ENCODE measurements at places on chromosomes 1 and 21.
A peak's percentile ranks its signal among the peaks of the same experiment; 100 is the strongest.

- DNase-seq = no peak
Measured at GRCh38 chr1:31785020-31785946, 21.1 kb upstream of the ADGRB2 start.

GRCh38 chr1:39835935-39836594 lies 47.2 kb downstream of the TRIT1 start:
- DNase-seq = no peak

- DNase-seq = peak; percentile 39
Measured at GRCh38 chr1:13699936-13700520, at the start of gene PRDM2. Gene PRDM2, plus strand, starts transcription at chr1:13700188. Its CDS starts 15,418 bp downstream, at chr1:13715606.

GRCh38 chr1:3908886-3909517 lies 8.9 kb upstream of the C1orf174 start:
- DNase-seq = no peak

- no peak for DNase-seq
Measured at GRCh38 chr21:42294273-42294880, 20.8 kb downstream of the TFF3 start.

DNA sequence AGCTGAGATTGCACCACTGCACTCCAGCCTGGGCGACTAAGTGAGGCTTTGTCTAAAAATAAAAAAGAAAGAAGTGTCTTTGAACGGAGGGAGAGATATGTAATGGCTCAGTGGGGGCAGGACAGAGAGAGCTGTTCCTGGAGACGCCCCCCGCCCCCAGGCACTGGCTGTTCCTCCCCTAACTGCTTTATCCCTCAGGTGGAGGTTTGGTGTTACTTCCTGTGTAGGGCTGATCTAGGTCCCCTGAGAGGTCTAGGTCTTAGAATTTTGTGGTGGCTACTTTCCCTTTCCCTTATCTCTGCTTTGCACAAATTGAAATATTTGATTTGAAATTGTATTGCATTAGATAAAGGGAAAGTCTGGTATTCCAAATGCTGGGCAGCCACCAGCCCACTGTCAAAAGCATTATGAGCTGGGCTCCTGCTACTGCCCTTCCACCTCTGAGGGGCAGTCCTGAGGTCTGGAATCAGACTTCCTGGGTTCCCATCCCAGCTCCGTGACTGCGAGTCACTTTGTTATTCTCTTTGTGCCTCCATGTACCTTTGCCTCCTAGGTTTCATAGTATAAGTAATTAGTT lies 134.8 kb upstream of the KIF26B start:
- no peak for DNase-seq

GRCh38 chr1:213120386-213120785 lies 69.3 kb downstream of the RPS6KC1 start:
- no peak for DNase-seq

DNA sequence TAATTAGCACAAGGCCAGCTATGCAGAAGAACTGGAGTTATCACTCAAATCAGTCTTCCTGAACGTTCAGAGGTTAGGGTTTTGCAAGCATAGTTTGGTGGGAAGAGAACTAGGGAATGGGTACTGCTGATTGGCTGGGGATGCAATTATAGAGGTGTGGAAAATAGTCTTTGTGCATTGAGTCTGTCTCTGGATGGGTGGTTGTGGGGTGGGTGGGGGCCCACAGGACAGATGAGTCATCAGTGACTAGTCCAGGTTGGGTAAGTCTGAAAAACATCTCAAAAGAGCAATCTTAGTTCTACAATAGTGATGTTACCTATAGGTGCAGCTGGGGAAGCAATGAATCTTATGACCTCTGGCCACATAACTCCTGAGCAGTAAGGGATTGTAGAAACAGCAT lies 89.7 kb upstream of the HMCN1 start:
- no peak for DNase-seq

- peak; percentile 50 for DNase-seq
Measured at GRCh38 chr1:109248797-109249629, at the start of gene CELSR2. Gene CELSR2, plus strand, starts transcription at chr1:109249539. Its CDS starts 541 bp downstream, at chr1:109250080.

DNA sequence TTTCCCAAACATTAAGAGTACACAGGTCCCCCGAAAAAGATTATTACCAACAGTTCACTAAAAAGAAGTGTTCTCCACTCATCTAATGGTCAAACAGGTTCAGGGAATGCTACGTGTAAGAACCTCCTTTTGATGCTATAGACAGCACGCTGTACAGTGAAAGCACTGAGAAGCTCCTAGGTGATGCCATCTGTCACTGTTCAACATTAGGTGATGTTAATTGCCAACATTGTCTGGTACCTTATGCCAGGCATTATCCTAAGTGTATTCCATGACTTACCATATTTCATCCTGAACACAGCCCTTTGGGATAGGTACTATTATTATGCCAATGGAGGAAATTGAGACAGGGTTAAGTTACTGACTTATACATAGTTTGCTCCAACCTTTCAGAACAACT lies 82.1 kb downstream of the DAB1 start:
- no peak for DNase-seq

GRCh38 chr1:211893260-211893659 lies 62.7 kb upstream of the LPGAT1 start:
- no peak for DNase-seq

DNA sequence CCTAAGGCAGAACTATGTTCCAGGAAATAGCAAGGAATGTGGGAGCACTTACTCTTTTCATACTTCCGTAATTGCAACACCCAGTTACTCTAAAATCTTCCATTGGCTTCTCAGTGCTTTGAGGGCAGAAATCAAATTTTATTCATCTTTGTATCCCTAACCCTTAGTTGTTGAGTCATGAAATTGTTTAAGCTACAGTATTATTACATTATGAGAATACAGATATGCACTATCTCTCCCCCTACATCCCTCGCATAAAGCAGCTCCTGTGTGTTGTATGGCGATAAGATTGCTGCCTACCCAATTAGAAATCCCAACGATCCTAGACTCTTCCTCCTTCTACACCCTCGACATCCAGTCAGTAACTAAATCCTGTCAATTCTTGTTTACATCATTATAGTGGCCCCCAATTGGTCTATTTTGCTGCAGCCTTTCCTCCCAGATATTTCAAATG lies 2.6 kb downstream of the AIDA start:
- no peak for DNase-seq

DNA sequence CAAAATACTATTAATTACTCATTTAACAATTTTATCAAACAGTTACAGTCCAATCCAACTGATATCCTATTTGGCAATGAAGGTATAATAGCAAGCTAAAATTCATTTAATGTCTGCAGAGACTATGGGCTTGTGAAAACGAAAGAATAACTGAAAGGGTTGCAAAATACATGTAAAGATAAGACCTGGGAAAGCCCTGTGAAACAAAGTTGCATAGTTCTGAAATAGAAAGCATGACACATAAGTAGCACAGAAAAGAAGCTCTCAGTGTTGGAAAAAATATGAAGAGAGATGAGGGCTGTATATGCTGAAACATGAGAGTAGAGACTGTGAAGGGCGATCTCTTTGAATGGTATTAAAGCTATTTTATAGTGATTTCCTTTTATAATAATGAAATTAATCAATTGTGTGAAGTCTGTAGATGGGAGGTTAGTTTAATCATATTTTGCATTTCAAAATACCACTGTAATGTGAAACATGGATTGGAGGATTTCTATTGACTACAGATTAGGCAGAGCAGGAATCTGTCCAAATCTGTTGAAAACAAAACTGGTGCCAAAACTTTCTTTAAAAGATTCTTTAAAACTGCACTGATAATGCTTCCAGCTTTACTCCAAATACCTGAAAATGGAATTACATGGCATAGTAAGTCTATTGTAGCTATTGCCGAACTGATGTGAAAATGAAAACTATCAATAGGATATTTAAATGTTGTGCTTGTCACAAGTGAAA lies 1518.9 kb upstream of the B3GALT2 start:
- no peak for DNase-seq

DNA sequence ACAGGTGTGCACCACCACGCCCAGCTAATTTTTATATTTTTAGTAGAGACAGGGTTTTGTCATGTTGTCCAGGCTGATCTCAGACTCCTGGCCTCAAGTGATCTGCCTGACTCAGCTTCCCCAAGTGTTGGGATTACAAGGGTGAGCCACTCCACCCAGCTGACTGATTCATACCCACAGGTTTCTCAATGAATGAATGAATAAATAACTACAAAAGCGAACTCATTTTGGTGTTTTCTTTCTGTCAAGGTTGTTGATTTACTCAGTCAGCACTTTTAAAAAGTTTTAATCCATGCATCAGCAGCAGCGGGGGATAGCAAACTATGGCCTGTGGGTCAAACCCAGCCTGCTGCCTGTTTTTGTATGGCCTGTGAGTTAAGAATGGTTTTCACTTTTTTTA lies 217.5 kb downstream of the FAF1 start:
- DNase-seq = no peak

GRCh38 chr1:158998037-158998780 lies 11.5 kb upstream of the IFI16 start:
- no peak for DNase-seq

DNA sequence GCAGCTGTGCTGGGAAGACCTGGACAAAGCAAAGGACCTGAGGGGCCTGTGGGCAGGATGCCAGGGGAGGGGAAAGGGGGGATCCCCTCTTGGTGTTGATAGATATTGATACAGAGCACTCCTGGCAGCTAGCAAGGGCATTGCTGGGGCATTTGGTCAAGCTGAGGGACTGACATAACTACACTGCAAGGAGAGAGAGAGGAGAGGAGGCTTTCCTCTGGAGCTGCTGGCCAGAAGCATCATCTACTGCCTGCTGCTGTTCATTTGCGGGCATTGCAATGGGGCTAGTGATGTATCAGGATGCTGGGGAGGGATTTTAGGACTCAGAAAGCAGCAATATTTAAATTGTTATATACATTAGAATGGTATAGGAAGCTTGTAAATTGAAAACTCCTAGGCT lies 142.0 kb downstream of the ZNF648 start:
- no peak for DNase-seq

DNA sequence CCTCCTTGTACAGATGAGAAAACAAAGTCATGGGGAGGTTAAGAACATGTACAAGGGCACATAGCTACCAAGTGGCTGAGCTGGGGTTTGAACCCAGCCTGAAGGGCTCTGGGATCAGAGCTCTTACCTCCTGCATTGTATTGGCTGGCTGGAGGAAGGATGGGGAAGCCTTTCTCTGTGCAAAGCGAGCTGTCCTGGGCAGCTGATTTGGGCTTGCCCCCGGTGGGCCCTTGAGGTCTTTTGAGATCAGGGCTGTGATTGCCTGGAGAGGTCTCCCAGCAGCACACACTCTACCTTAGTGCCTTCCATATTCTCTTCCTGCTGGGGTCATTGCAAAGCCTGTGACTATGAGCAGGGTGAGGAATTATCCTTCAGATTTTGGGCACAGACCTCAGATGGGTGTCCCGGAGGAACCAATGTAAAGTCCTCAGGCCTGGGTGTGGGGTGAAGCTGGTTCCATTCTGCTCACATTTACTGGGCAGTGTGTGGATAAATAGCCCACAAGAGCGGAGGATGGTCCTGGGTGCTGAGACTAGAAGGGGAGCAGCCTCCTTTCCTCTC lies 53.3 kb upstream of the EPS8L3 start:
- DNase-seq = no peak

DNA sequence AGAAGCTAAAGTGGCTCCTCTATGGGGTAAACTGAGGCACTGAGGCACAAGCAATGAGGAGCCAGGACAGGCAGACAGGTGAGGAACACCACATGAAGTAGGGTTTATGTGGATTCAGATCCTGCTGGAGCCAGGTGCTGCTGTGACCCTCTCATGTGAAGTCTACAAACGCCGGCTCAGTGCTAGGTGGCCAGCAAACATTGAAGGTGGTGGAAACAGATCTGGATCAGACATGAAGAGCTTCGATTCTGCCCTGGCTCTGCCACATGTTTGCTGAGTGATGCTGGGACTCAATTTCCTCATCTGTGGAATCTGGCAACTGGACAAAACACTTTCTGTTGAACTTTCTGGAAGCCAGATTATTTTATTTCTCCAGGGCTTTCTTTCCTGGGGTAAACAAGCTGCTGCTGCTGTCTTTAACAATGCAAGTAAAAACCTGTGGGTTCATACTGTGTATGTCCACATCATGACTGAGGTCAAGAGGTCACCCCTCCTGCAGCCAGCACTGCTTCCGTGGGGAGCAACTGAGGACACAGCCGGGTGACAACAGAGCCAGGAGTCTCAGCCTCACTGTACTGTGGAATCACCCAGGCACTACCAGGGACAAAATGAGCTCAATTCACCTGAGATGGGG lies 33.3 kb downstream of the HMGB4 start:
- no peak for DNase-seq

DNA sequence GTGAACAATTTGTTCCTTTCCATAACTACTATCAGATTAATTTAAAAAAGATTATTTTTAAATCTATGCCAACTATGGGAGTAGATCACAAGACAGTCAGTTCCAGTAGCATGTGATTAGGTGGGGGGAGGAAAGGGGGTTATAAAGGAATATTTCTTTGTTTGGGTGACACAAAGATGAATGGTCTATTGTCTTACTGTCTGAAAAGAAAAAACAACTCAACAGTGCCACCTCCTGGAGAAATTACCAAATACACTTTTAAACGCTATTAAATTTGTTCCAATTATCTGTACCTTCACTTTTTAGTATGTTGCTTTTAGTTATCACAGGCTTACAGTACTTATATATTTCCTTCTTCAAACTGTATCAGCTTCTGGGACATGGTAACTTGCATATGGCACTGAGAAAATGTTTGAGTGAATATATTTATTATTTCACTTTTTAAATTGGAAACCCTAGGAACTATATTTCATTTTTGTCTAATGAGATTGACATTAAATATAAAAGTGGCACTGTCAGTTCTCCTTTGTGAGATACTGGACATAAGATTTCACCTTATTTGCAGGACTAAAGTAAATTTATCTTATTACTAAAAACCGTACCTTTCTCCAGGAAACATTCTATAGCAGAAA lies 1.7 kb upstream of the SORT1 start:
- DNase-seq = no peak

DNA sequence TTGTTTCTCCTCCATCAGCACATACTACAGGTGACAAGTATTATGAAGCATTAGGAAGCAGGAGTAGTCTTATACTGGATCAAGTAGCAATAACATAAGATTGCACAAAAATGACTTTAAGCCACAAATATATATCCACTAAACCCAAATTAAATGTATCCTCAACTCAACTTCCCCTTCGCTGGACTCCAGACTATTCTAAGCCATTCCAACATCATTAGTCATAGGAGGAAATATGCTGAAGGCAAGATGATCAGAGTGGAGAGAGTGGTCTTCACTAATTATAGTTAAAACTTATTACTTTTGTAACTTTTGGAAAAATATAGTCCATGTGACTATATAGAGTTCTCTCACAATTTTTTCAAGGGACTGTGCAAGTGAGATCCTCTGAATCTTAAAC lies 390.7 kb upstream of the ZP4 start:
- DNase-seq = no peak

DNA sequence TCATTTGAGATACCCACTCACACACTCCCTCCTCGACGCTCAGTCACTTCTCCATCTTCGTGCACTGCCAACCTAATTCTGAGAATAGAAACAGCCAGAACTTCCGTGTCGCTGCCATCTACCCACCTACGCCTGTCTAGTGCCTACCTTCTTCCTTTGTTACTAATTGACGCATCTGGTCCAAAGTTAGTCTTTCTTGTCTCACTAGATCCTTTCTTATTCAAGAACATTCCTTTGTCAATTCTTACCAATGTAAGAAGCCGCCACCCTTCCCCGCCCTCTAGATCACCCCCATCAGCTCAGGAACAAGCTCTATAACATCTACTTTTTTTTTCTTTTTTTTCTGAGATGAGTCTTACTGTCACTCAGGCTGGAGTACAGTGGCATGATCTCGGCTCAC lies 3.7 kb downstream of the PADI6 start:
- no peak for DNase-seq

- DNase-seq = no peak
Measured at GRCh38 chr1:6591222-6591621, 11.4 kb downstream of the ZBTB48 start.

GRCh38 chr1:74470936-74471335 lies 41.5 kb downstream of the LRRC53 start:
- DNase-seq = no peak
